Foreskin fibroblast (primary cell): ENCODE measurements at places on chromosomes 2 and 18.
A peak's percentile ranks its signal among the peaks of the same experiment; 100 is the strongest.

DNA sequence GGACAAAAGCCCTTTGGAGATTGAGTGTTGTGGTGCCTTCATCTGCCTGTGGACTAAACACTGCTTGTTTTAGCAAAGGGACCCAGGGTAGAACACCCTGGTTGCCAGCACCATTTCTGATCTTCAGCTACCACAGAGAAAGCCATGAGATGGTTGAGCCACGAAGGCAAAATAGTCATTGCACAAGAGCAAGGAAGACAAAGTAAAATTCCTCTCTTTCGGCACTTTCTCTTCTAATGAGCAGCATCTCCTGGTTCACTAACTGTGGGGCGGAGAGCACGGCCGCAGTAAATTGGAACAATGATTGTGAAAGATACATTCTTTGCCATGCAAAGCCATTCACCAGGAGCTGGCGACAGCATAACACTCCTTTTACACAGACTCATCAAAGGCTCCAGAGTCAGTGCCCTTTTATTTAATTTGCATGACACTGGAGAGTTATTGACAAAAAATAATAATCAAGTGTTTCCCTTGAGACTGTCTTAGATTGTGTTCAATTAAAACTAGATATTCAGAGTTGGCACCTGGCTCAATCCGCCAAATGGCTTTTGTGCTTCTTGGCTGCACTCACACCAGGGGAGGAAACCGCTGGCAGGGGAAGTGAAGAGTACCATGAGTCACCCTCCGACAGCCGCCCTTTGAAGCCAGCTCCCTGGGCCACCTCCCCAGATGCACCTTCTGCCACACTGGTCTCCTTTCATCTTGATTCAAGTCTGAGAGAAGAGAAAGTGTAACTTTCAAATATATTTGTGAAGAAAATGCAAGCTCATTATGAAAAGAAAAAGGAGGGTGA, 100.5 kb upstream of the MEIS1 start:
- DNase-seq: no peak

- DNase-seq: no peak
Measured at GRCh38 chr2:5926871-5927512, 234.8 kb downstream of the SOX11 start.

- no peak for DNase-seq
Measured at GRCh38 chr2:105081006-105081601, 43.2 kb downstream of the MRPS9 start.

DNA sequence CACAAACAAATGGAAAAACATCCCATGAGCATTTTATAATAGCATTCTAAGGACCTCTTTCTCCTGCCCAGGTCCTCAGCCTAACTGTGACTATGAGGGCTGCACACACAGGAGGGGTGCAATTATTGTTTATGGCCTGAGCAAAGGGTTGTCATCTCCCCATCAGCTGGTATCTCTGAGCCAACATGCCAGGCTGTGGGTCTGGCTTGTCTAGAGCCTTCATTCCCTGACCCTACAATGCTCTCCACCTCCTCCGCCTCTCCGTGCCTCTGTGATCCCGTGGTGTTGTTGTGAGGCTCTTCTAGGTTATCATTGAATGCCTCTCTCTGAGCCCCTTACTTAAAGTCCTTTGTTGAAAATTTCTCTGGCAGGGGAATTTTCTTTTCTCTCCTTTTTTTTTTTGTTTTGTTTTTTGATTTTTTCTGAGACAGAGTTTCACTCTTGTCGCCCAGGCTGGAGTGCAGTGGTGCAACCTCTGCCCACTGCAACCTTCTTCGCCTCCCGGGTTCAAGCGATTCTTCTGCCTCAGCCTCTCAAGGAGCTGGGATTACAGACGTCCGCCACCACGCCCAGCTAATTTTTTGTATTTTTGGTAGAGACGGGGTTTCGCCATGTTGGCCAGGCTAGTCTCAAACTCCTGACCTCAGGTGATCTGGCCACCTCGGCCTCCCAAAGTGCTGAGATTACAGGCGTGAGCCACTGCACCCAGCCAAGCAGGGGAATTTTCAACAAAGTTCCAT, 126.4 kb downstream of the SMAD7 start:
- DNase-seq: no peak

DNA sequence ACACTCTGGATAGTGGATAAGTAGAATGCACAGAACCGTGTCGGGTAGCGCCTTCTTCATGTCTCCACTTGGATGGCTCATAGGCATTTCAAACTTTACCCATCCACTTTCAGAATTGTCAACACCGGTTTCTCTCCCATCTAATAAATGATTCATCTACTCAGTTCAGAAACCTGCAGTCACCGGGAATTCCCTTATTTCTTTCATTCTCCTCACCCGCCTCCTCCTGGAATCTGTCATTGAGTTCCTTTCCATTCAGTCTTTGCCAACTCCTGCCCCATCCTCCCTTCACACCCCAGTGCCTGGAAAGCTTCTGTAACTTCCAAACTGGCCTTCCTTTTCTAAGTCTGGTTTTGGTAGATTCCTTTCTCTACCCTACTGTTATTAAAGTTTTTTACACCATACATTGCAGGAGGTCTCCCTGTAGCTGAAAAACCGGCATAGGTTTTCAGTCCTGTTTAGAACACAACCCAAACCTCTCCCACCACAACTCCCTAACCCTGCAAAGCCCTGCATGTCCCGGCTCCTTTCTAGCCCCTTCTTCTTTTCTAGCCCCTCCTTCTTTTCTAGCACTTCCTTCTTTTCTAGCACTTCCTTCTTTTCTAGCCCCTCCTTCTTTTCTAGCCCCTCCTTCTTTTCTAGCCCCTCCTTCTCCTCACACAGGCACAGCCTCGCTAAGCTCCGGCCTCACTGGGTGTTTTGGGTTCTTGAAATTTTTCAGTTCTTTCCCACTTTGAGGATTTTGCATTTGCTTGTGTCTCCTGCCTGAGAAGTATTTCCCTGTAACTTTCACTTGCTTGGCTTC, 133.9 kb upstream of the KLHL14 start:
- no peak for DNase-seq

- DNase-seq: no peak
Measured at GRCh38 chr2:28336264-28336980, 56.2 kb upstream of the FOSL2 start.

GRCh38 chr2:219099329-219099728, 38.6 kb upstream of the IHH start:
- peak; percentile 68 for DNase-seq

- no peak for DNase-seq
Measured at GRCh38 chr2:28594000-28594331, 98.1 kb downstream of the PLB1 start.

DNA sequence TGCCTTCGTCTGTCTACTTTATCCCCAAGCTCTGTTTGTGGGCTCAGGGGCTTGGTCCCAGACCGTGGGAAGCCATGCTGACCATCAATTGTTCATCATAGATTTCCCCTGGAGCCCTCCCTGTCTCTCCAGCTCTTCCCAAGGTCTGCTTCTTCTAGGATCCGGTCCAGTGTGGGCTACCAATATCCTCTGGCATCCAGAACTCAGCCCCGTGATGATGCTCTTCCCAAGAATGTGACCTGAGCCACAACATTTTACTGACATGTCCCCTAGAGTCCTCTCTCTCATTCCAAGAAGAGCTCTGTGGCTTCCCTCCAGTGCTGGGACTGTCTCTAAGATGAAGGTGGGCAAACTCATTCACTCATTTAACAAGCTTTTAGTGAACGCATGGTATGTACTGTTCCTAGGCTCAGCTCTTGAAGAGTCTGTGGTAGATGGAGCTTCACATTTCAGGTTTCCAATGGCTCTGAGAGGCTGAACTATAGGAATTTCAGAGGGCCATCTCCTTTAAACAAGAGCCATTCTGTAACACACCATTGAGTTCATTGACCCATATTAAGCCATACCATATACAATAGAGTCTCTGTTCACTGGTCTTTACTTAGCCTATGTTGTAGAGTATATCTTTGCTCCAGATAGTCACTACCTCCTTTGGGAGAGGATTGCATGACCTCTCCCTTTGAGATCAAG, 142.0 kb upstream of the APCDD1 start:
- peak; percentile 41 for DNase-seq

GRCh38 chr2:97011977-97012569, 25.7 kb upstream of the FAM178B start:
- peak; percentile 70 for DNase-seq

DNA sequence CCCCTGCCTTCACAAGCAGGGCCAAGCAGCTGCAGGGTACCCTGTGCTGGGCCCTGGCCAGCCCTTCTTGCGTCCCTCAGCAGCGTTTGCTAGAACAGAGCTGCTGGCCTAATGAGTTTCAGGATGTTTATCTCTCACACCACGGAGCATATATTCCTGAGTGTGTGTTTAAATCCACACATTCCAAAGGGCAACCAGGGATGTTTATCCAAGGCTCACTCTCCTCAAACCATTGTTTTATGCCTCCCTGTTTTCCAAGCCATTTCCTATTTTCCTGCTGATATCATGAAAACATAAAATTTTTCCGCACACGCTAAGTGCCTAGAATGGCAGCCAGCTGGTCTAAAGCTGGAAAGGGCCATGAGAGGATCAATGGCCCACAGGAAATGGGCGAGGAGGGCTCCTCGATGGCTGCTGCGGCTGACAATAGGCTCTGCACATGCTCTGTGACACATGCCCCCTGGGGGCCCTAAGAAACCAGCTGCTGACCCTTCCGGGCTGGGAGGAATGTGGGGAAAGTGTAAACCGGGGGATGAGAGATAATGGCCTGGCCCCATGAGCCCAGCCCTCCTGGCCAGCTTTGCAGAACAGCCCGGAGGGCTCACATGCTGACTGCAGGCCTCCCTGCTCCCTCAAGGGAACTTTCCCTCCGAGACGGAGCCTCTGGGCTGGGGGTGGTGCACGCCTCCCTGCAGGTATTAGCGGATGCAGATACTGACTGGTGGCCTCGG, 194.0 kb downstream of the NDUFA10 start:
- no peak for DNase-seq

DNA sequence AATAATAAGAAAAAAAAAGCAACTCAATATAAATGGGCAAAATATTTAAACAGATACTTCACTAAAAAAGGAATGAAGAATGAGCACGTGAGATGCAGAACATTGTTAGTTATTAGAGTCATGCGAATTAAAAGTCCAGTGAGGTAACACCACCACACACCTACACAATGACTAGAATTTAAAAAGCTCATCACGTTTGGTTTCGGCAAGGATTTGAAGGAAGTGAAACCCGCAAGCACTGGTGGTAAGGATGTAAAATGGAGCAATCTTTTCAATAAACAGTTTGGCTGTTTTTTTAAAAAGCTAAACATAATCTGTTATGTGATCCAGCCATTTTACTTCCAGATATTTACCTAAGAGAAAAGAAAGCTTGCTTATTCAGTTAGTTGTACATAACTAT, 1181.6 kb upstream of the CELF4 start:
- no peak for DNase-seq

GRCh38 chr18:26656944-26657536, 108.7 kb upstream of the KCTD1 start:
- peak; percentile 90 for DNase-seq

GRCh38 chr2:17191223-17191622, 327.0 kb downstream of the RAD51AP2 start:
- no peak for DNase-seq

DNA sequence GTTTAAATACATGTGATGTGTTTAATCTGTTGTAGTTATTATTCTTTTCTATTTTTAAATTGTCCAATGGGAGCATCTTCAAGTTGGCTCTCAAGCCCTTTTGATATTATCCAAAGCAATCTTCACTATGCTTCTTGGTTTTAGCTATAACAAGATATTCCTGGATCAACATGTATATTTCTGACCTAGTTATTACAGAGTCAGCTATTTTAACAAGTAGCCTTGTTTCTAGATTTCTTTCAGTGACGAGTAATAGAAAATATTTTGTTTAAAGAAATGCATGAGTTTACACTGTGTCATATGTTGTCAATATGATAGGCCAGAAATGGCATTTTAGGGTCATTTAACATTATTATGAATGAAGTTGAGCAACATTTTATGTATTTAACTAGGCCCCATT, 421.8 kb upstream of the MAP2 start:
- no peak for DNase-seq

DNA sequence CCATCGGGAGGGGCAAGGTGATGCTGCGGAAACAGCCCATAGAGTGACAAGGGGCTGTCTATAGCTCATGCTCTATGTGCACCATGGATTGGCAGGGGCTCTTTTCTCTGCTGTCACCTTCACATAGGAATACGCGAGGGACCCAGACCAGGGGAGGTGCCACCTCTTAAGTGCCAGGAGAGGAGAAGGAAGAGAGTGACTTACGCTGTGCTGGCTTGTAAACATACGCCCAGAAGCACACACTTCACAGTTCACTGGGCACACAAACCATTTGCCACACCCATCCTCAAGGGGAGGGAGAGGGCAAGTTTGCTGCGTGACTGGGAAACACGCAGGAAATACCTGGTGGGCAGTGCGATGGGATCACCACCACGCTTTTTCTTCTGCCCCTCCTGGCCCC, 65.1 kb upstream of the GPR45 start:
- DNase-seq: no peak

- no peak for DNase-seq
Measured at GRCh38 chr2:136175868-136176267, 57.9 kb upstream of the CXCR4 start.

- peak; percentile 59 for DNase-seq
Measured at GRCh38 chr2:226446406-226447001, 353.1 kb downstream of the IRS1 start.
